ENCODE measurements at places on chromosomes 1 and 21.
A peak's percentile ranks its signal among the peaks of the same experiment; 100 is the strongest.

GRCh38 chr1:211928993-211929637 is 98.6 kb upstream of the LPGAT1 start:
- peak; percentile 60 for DNase-seq

DNA sequence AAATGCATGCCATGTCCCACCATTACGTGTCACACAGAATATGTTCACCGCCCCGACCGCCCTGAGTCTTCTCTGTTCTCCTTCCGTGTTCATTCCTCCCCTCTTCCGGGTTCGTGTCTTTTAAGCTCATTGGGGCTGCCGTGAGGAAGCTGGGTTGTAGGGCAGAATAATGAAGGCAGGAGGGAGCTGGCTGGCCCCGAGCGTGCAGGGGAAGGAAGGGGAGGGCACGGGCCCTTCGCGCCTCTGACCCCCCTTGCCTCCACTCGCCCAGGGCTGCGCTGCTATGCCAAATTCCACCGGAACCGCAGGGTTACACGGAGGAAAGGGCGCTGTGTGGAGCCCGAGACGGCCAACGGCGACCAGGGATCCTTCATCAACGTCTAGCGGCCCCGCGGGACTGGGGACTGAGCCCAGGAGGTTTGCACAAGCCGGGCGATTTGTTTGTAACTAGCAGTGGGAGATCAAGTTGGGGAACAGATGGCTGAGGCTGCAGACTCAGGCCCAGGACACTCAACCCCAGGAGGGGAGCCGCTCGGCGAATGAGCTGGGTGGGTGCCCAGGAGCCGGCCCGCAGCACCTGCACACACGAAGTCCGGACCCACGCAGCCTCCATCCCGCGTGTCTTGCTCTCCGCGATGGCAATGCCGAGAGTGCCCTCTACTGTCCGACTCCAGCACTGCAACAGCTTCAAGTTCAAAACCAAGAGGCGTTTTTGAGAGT is 16.5 kb upstream of the AGTRAP start:
- DNase-seq = peak; percentile 81

GRCh38 chr1:235996048-235996785 is 68.7 kb downstream of the NID1 start:
- DNase-seq = no peak

GRCh38 chr1:220378571-220379302 is 106.5 kb upstream of the RAB3GAP2 start:
- no peak for DNase-seq

DNA sequence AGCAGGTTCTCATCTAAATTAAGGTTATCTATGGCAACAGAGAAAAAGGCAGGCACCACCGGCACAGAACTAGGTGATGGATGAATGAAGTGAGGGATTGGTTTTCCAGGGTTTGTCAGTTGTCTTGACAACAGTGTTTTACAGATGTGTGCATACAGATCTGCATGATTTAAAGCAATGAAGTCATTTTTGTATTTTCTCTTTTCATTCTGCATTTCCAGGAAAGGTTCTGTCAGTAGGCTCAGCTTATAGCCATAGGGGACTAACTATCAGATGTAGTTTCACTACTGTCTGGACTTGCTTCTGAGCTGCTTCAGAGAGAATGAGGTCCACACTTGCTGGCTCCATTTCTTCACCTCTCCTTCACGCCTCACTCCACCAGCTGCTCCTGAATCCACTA is 98.2 kb upstream of the LMO4 start:
- DNase-seq = no peak

Measured in GM23338 (cell line).